ENCODE measurements at places on chromosomes 12 and 14. TPM values are rescaled to one million over a fixed set of nuclear protein-coding genes. Genes with fewer than 3 reads are reported as not detected.

DNA sequence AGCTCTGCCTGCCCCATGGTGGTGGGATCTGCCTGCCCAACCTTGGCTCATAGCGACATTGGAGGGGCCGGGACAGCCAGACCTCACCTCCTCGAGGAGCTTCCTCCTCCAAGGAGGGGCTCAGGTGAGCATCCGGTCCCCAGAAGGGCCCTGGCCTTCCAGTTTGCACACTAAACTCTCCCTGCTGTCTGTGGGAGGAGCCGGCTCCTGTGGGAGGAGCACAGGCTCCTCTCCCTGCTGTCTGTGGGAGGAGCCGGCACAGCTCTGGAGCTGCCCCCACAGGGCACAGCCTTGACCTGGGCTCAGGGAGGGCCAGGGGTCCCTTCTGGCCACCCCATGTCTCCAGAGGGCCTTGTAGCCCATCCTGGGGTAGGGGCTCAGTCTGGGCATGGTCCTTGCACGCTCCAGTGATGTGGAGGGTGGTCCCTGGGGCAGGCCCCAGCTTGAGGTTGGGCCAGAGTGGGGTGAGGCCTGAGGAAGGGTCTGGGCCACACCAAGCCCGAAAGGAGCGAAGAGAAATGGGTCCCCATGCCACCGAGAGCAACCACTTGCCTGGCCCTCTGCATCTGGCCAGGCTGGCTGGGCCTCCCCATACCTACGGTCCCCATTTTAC, 147.5 kb upstream of the C14orf180 start:
- H3K27ac ChIP-seq, result no peak overlapping the region
- peak; percentile 50 for DNase-seq
- H3K27me3 ChIP-seq, result peaks cover 33% of the 10 kb centered on the region
- H3K4me1 ChIP-seq, result peaks cover 9% of the 10 kb centered on the region
- no peak overlapping the region for H3K4me3 ChIP-seq

- DNase-seq, result no peak
- no peak overlapping the region for H3K4me3 ChIP-seq
- no peaks in the 10 kb centered on the region for H3K36me3 ChIP-seq
- H3K27me3 ChIP-seq, result no peaks in the 10 kb centered on the region
Observed at GRCh38 chr12:32891526-32891925, 5.1 kb downstream of the PKP2 start.

- no peaks in the 10 kb centered on the region for H3K36me3 ChIP-seq
- DNase-seq, result no peak
- peaks cover 100% of the 10 kb centered on the region for H3K27me3 ChIP-seq
- H3K4me1 ChIP-seq, result peaks cover 38% of the 10 kb centered on the region
- H3K27ac ChIP-seq, result no peak overlapping the region
Observed at GRCh38 chr12:53949631-53950436, 4.9 kb upstream of the HOXC12 start.

DNA sequence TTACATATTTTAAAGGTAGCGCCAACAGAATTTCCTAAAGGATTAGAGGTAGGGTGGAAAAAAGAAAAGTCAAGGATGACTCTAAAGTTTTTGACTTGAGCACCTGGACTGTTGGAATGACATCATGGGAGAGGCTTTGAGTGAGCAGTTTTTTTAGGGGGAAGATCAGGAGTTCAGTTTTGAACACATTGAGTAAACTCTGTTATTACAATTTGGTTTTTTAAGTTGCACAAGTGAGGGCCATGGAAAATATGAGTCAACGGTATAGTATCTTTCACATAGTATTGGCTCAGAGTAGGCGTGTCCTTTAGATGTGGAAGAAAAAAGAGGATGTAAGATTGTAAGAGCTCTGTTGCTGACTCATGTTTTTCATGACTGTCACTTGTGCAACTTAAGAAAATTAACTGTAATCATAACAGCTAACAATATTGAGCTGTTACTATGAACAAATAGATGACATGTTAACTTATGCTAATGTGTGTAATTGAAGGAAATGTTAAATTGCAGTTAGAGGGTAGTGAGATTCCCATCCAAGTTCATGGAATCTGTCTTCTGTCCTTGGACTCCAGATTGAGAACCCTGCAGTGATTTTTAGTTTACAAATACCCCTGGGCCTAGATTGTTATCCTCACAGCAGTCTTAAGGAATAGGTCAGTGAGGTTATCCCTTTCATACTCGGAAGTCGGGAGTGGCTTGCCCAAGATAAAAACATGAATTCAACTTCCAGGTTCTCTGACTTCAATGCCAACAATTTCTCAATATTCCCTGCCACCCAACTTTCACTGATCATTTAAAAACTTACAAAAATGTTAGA, 48.2 kb upstream of the ATP2B1 start:
- no peaks in the 10 kb centered on the region for H3K36me3 ChIP-seq
- no peak for DNase-seq
- H3K4me1 ChIP-seq, result peaks cover 11% of the 10 kb centered on the region
- H3K4me3 ChIP-seq, result no peak overlapping the region
- H3K27me3 ChIP-seq, result no peaks in the 10 kb centered on the region
- peak overlapping the region; percentile 54 for H3K27ac ChIP-seq

DNA sequence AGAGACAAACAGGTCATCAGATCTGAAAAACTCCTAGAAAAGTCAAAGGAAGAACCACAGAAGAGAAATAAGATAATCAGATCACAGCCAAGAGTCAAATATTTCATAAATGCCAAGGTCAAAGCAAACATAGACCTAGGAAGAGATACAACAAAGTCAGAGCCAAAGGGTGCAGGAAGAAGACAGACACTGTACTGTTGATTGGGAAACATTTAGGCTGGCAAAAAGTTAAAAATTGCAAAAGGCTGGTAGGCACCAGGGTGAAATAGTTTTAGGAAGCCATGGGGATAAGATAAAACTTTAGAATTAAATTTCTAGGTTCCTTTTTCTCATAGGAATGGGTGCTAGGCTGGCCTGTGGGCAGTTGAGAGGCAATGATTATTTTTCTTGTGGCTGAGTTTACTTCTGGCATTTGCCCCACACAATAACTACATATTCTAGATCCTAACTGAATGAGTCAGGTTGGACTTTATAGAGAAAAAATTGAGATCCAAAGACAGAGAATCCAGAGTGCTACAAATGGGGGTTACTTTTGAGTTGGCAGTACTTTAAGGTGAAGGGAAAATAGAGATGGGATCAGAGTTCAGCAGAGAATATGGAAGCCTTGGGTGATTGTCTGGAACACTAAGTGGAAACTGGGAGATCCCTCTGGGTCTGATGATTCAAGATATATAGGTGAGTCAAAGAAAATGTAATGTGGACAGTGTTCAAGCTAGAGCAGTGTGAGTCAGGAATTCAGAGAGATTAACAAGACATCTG, 215.5 kb downstream of the C12orf50 start:
- no peaks in the 10 kb centered on the region for H3K4me1 ChIP-seq
- no peaks in the 10 kb centered on the region for H3K27me3 ChIP-seq
- no peaks in the 10 kb centered on the region for H3K36me3 ChIP-seq
- DNase-seq, result no peak
- no peak overlapping the region for H3K27ac ChIP-seq
- H3K4me3 ChIP-seq, result no peak overlapping the region

GRCh38 chr14:89465876-89466275, 48.8 kb upstream of the FOXN3 start:
- no peaks in the 10 kb centered on the region for H3K27me3 ChIP-seq
- H3K27ac ChIP-seq, result no peak overlapping the region
- H3K36me3 ChIP-seq, result no peaks in the 10 kb centered on the region
- no peak overlapping the region for H3K4me3 ChIP-seq
- peaks cover 27% of the 10 kb centered on the region for H3K4me1 ChIP-seq

- no peaks in the 10 kb centered on the region for H3K27me3 ChIP-seq
- no peak overlapping the region for H3K27ac ChIP-seq
- no peaks in the 10 kb centered on the region for H3K36me3 ChIP-seq
- DNase-seq, result no peak
- H3K4me3 ChIP-seq, result no peak overlapping the region
Observed at GRCh38 chr12:71503579-71504391, 64.2 kb downstream of the LGR5 start.

DNA sequence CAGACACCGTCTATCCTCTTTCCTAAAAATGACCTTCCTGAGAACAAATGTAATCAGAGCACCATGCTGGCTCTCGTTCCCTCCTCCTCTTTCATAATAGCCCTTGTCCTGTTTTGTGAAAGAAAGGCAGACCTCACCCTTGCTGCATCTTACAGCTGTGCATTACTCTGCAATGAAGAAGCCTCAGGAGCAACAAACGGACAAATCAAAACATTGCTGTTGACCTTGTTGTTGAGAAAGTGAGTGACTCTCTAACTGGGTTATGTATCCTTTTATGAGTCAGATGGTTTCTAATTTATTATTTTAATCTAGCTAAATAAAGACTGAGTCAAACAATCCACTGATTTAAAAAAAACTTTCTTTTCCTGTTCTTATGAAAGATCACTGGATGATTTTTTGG, 180.9 kb downstream of the RPS29 start:
- H3K27ac ChIP-seq, result no peak overlapping the region
- no peak overlapping the region for H3K4me3 ChIP-seq
- DNase-seq, result no peak
- H3K4me1 ChIP-seq, result no peaks in the 10 kb centered on the region

DNA sequence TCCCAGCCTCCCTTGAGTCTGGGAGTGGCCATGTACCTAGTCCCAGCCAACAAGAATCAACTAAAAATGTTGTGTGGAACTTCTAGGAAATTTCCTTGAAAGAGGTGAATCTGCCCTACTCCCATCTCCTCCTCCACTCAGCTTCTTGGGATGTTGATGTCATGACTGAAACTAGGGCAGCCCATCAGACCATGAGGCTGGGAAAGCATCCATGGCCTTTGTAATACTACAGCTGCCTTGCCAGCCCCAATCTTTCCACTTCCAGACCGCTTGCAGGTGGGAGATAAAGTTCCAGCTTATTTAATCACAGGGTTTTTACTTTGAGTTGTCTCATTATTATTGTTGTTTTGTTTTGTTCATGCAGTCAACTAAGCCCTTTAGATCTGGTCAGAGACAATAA, 170.3 kb upstream of the LMNTD1 start:
- peaks cover 21% of the 10 kb centered on the region for H3K4me1 ChIP-seq
- DNase-seq, result no peak
- H3K27me3 ChIP-seq, result no peaks in the 10 kb centered on the region
- H3K4me3 ChIP-seq, result no peak overlapping the region

DNA sequence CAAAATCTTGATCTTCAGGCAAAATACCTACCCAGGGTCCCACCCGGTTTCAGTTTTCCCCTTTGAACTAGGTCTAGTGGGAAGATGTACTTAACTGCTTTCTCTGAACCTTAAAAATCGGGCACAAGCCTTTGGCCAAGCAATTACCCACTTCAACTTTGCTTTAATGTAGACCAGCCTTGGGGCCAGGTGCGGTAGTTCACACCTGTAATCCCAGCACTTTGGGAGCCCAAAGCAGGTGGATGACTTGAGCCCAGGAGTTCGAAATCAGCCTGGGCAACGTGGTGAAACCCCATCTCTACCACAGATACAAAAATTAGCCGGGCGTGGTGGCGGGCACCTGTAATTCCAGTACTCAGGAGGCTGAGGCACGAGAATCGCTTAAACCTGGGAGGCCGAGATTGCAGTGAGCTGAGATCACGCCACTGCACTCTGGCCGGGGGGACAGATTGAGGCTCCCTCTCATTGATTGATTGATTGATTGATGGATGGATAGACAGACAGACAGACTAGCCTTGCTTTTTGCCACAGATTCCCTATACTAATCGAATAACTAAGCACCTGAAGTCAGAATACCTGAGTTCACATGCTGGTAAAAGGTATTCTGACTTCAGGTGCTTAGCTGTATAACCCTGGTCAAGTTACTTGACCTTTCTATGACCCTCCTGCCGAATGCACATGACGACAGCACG, 1.9 kb downstream of the CLIP1 start:
- peaks cover 11% of the 10 kb centered on the region for H3K36me3 ChIP-seq
- H3K4me1 ChIP-seq, result peaks cover 34% of the 10 kb centered on the region
- H3K4me3 ChIP-seq, result peak overlapping the region; percentile 99
- no peaks in the 10 kb centered on the region for H3K27me3 ChIP-seq
- peak; percentile 46 for DNase-seq

DNA sequence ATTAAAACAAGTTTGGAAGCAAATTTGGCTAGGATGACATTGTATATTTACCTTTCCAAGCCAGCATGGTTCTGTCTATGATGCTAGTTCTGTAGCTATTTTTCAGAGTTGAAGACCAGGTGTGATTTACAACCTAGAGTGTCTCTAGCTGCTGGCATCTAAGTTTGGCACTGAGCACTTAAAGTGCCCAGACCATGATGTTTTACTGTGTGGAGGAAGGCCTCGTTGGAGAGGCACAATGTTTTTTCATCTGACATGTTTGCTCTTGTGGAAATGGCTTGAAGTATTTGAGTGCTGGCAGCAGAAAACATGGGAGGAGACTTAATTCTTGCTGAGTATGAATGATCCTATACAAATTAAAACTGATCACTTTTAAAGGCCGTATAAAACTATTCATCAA, 13.0 kb upstream of the C12orf71 start:
- no peaks in the 10 kb centered on the region for H3K36me3 ChIP-seq
- no peak for DNase-seq
- H3K4me3 ChIP-seq, result no peak overlapping the region
- H3K4me1 ChIP-seq, result peaks cover 3% of the 10 kb centered on the region

DNA sequence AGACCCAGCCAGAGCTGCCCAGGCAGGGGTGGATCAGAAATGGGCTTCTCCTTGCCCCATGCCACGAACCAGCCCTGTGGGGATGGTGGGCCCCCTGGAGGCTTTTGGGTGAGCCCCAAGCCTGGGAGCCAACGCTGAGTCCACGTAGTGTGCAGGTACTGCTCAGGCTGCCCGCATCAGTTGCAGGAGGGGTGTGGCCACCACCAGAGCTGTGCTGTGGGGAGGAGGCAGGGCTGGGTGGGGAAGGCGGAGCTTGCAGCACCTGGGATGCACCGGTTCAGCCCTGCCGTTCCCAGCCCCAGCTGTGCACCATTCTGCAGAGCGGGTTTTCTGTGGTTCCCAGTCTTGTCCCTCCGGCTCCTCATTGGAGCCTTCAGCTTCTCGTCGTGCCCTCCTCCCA, 36.3 kb downstream of the IL31 start:
- peaks cover 79% of the 10 kb centered on the region for H3K36me3 ChIP-seq
- no peak for DNase-seq
- no peaks in the 10 kb centered on the region for H3K27me3 ChIP-seq
- no peak overlapping the region for H3K27ac ChIP-seq

KRT2 gene
- total RNA-seq, result 1,598 TPM

ATP5MC2 gene
- total RNA-seq, result 381 TPM

PKP2 gene
- total RNA-seq, result 16.3 TPM

OTX2 gene
- not detected for total RNA-seq

KRT73 gene
- total RNA-seq, result 24.7 TPM
